ENCODE measurements at places on chromosomes 7 and 10.

- DNase-seq = no peak
Observed at GRCh38 chr7:32177232-32177631, 107.0 kb upstream of the PDE1C start.

DNA sequence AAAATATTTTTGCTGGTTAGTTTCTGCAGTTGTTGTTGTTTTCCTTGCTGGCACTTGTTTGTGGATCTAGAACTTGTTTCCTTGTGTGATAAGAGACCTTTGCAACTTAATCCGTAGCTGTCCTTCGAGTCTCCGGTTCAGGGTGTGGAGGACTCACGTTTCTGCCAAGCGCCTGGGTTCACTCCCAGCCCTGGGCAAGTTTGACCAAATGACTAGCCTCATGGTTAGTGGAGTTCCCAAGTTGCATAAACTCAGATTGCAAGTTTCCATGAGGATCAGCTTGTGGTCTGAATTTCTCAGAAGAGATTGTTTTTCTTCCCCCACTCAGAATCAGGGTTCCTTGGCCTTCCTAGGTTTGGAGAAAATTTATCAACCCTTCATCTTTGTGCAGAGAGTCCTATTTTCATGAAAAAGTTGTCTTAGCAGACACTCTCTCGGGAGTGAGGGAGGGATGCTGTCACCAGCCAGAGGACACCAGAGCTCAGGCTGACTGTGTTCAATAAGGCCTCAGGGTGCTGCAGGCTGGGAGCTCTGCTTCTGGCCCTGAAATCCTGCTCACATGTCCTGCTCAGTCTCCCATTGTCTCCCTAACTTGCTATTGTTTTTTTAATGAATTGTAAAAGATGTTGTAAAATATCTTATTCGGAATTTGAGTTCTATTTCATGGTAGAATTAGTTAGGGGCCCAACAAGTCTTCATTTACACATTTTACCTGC is 377.7 kb upstream of the KLF6 start:
- no peak for DNase-seq

GRCh38 chr10:43188702-43189101 is 50.5 kb downstream of the CSGALNACT2 start:
- DNase-seq = no peak

GRCh38 chr7:18684916-18685315 is 189.4 kb downstream of the HDAC9 start:
- peak; percentile 12 for DNase-seq

- DNase-seq = no peak
Observed at GRCh38 chr10:121426307-121426706, 171.9 kb downstream of the FGFR2 start.

- DNase-seq = no peak
Observed at GRCh38 chr7:36138209-36138608, 14.8 kb upstream of the EEPD1 start.

DNA sequence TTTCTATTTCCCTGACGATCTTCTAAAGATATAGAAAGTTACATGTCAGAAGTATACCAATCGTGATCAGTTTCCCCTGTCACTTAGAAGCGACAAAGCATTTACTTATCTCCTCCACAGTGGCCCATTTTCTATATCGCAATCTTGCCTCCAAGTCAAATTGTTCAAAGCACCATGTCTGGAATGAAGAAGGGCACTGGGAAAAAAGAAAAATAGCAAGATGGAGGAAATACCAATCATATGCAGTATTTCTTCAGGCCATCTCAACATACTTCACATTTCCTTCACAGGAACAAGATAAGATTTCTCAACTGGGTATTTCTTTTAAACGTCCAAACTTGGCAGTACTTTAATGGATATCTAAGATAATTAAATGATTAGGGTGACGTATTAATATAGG is 63.3 kb upstream of the IL6 start:
- DNase-seq = no peak

DNA sequence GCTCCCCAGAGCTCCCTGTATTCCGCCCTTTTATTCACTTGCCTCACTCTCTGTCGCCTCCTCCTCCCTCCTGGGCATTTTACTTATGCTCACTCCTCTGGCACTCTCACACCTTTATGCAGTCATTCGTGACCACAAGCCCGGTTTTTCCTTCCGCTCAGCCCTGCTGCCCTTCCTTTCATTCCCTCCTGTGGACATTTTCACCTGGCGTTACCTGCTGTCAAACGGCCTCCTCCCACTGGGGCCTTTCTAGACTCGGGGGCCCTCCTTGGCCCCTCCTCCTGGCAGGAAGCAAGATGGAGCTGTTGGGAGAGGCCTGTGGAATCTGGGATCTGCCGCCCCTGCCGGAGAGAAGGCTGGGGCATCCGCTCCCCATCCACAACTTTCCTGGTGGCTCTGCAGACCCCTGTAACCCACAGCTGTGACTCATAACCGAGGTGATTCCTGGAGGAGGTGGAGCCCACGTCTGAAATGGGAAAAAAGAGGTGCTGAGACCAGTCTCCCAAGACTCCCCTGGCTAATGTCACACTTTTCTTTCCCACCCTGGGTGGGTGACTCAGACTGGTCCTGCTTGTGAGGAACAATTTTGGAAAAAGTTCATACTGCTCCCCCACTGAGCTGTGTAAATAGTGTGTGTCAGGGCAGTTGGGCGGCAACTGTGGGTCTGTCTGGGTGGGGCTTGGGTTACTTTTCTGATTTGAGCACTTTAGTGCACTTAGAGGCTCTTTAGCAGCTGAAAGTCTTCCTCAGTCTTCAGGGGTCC is 1.2 kb downstream of the VCL start:
- DNase-seq = no peak

DNA sequence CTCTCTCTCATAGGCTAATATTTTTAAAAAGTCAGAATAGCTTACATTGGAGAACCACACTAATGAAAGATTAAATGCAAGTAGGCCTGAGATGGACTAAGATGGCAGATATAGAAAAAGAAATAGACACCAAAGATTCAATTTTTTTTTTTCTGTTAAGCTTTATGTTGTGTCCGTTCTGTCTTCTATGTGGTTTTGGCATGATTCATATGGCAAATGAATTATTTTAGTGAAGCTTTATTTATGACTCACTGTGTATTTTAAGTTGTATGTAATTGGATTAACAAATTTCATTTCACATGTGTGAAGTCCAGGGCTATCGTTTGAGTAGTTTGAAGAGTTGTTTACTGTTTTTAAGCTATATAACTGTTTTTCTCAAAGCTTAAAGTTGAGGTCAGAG is 214.8 kb downstream of the CAMK1D start:
- no peak for DNase-seq

- no peak for DNase-seq
Observed at GRCh38 chr7:140645166-140645900, 4.7 kb upstream of the DENND2A start.

DNA sequence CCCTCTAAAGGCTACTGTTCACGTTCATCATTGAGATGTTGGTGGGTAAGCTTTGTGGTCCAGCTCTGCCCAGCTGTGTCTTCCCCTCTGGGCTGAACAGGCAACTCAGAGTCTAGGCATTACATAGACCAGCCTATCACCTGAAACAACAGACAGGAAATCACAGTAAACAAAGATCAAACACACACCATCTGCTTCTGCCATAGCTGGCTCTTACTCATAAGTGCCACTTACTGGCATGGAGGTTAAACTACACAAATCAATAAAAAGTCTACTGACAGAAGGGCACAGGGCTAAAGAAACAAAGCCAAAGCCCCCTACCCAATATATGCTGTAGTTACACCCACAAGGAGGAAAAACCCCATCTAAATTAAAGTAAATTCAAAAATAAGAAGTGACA is 35.0 kb downstream of the SEPTIN14 start:
- DNase-seq = no peak

- no peak for DNase-seq
Observed at GRCh38 chr10:124713679-124714255, 30.4 kb downstream of the FAM53B start.

All from NCI-H187 treated with DMSO at 0.1 percent for 48 hours (cell line).